ENCODE measurements at places on chromosomes 11 and 22. TPM values are rescaled to one million over a fixed set of nuclear protein-coding genes. Genes with fewer than 3 reads are reported as not detected.
A peak's percentile ranks its signal among the peaks of the same experiment; 100 is the strongest.

DNA sequence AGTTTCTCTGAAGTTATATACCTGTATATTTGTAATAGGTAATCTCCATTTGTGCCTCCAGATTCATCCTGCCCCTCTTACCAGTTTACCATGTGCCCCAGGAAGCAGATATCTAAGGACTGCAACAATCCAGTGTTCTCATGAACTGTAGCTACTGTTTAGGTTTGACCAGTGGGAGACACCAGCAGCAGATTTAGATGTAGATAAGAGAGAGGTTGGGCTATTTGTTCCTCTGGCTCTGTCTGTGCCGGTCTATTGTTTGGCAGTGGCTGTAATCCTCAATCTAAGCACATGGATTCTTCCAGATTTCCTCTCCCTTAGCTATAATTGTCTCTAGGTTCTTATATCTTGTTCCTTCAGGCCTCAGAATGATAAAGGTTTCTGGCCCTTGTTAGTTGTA lies 88.4 kb downstream of the ANO3 start:
- no peak for DNase-seq

GRCh38 chr11:27459191-27459590 lies 13.4 kb downstream of the LGR4 start:
- no peak for DNase-seq

The PGAP2 gene
- 38.0 TPM for total RNA-seq

The KCNQ1 gene
- 7.4 TPM for total RNA-seq

DNA sequence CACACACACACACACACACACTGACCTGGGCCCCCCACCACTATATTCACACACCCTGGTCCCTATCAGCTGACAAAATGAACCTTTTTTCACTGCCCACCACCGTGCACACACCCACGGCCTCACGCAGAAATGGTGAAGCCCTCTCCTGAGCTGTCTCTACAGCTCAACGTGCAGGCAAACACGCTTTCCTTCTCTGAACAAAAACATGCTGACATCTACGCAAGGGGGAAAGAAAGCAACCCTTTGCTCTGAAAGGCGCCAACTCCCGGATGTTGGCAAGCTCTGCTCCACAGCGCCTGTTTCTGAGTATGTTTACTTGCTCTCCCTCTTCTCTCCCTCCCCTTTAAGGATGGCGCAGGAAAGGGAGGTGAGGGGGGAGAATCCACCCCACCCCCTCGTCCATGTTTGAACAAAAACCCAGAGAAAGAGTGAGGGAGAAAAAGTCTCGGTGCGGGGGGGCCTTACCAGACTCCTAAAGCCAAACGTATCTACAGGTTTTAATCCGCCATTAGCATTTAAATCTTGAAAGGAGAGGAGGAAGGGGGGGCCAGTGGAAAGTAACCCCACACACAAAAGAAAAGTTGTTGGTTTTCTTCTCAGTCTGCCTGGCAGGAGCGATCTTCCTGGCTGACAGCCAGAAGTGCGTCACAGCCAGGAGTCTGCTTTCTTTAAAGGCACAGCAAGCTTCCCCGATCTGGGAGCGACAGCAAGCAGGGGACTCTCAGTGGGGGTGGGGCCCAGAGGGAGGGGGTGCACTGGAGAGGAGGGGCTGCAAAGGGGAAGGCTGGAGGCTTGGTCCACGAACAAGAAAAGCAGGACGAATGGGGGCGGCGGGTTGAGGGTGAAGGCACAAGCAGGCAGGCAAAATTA lies 39.6 kb downstream of the NUMA1 start:
- DNase-seq: peak; percentile 86

The PRODH gene
- total RNA-seq: 1.5 TPM

DNA sequence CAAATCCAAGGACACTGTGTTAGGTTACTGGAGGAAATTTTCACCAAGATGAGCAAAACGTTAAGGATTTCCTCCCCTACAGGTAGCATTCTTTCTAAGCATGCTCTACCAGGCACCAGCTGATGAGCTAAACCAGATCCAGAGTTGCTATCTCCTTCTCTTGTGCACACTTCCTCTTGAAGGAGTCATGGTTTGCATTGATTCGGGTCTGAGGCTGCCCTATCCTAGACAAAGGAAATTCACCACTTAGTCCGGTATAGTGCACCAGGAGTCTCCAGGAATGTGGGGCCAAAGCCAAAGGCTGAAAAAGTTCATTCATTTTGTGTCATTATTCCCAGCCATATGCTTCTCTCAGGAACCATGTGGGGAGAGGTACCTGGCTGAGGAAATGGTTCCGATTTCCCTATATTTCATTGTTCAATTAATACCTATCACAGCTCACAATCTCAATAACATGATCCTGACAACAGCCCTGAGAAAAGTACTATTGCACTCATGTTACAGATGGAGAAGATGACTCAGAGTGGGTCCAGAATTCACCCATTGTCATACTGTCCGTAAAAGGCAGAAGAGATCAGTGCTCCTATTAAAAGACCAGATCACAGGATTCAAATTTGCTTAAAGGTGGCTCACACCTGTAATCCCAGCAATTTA lies 39.1 kb downstream of the SLC35F2 start:
- DNase-seq: no peak

The UBTFL1 gene
- total RNA-seq: not detected

The IL18 gene
- 121 TPM for total RNA-seq

DNA sequence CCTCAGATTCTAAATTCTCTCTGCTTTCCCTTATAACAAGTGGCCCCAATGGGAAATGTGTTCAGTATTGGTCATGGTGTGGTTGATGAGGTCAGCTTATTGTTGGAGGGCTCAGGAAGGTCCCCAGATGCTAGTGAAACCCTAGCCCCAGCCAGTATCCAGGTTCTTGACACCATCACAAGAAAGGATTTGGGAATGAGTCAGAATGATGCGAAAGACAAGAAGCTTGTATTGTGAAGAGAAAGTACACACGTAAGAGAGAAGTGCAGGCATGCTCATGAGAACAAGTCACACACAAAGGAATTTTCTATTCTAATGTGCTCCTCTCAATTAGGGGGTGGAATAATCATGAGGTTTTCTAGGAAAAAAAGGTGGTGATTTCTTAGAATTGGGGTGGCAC lies 34.9 kb upstream of the TRPC6 start:
- DNase-seq: no peak

The PYGM gene
- 1.8 TPM for total RNA-seq

The TSSK2 gene
- total RNA-seq: not detected
